ENCODE measurements at places on chromosomes 1 and 21.

DNA sequence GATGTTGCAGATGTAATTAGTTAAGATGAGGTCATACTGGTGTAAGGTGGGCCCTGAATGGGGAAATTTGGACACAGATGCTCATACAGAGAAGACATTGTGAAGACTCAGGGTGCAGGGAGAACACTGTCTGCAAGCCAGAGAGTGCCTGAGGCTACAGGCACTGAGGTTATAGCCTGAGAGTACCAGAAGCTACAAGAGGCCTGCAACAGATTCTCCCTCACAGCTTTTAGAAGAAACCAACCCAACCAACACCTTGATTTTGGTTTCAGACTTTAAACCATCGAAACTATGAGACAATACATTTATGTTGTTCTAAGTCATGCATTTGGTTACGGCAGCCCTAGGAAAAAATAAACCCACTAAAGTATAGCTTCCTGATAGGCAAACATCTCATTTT, 321.7 kb upstream of the USP25 start:
- no peak for DNase-seq

DNA sequence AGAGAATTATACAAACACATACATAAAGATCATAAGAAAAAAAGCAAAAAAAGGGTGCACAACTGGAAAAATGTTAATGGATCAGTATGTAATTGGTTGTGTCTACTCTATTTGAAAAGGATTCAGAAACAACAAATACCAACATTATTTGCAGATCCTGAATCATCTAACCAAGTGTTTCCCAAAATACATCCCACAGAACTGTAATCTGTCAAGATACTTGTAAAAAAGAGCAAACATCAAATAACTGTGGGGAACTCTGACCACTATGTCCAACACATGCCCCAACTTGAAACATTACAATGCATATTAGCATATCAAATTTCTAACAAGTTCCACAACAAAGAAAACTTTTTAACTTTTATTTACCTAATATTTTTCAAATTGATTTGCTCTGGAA, 22.6 kb downstream of the ANKRD13C start:
- no peak for DNase-seq

- DNase-seq = peak; percentile 76
Observed at GRCh38 chr1:243421784-243422183, 165.9 kb downstream of the SDCCAG8 start.

DNA sequence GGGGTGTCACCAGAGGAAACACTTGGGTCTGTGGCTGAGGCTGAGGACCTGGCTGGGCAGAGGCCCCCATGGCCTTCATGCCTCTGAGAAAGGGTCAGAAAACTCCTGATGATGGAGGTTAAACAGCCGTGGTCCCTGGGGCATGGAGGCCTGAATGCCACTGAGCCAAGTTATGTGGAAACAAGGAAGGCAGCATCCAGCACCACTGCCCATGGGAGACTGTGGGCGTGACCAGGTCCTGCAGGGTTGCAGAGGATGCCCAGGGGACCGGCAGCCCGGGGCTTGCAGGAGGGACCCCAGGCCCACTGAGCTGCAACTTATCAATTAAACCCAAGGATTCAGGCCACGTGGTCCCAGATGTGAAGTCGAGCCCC, 18.9 kb upstream of the COL6A2 start:
- DNase-seq = no peak
